ENCODE measurements at places on chromosomes 7 and 10.

DNA sequence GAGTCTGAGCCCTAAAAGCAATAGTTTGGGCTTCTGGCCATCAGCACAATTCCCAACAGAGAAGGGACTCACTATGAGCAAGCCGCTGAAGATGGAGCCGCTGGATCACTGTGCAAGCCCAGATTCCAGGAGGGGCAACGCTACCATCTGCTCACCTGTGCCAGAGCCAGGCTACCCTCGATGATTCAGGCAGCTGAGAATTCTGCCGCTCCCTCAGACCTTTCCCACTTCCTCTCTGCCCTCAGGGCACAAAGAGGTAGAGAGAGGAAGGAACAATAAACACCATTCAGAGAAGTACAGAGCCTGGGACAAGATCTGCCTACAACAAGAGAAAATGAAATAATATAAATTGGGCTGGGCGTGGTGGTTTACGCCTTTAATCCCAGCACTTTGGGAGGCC, 98.1 kb downstream of the MYOF start:
- no peak for DNase-seq

GRCh38 chr7:103689255-103689654, 243.2 kb upstream of the SLC26A5 start:
- no peak for DNase-seq

DNA sequence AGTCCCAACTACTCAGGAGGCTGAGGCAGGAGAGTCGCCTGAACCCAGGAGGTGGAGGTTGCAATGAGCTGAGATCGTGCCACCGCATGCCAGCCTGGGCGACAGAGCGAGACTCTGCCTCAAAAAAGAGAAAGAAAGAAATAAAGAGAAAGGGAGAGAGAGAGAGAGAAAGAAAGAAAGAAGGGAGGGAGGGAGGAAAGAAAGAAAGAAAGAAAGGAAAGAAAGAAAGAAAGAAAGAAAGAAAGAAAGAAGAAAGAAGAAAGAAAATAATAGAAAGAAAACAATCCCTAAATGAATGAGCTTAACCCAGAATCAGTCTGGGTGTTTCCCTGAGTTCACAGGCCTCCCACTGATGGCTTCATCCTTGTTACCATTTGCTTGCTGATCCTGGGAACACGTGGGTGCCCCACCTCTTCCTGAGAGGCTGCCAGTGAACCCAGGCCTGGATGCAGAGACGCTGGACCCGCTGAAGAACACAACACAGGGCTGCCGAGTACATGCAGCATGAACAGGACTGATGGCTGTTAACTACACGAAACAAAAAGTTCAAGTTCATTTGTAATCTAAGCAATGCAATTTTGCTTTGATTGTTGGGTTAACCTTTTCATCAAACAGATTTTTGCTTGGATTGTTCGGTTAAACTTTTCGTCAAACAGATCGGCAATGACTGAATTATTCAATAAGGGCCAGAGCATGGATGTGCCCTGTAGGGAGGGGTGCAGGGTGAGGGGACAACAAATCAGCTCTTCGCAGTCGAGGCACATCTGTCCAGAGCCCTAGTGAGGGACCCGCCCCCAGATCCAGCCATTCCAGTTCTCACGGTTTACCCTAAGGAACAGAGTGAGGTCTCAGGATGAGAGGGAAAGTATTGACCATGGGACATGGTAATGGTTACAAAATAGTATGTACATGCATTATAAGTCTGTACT, 11.5 kb downstream of the NPFFR1 start:
- DNase-seq = no peak

GRCh38 chr7:18607025-18607424, 111.5 kb downstream of the HDAC9 start:
- no peak for DNase-seq

DNA sequence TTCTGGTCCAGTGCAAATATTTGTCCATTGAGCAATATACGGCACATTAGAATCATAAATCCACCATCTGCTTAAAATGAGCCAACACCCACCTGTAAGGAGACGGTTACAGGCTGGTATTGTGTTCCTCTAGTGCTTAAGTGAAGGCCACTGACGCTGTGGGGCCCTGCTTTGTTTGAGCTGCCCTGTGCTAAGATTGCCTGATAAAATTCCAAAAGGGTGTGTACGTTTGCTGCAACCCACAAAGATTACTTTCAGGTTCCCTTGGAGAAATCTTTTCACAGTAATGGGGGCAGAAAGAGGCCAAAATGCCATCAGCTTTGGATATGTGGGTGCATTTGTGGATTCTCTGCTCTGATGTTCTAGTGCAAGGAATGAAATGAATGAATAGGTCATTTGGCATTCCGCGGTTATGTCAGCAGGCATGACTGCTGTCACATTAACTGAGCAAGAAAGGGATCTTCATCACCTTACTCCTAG, 34.4 kb downstream of the AGR3 start:
- no peak for DNase-seq
